Stimulated activated CD8-positive, alpha-beta memory T cell treated with anti-CD3 and anti-CD28 coated beads, Interleukin-7, amount 100 ng/mL, for 1 hour (primary cell): ENCODE measurements at places on chromosomes 5 and 9.

DNA sequence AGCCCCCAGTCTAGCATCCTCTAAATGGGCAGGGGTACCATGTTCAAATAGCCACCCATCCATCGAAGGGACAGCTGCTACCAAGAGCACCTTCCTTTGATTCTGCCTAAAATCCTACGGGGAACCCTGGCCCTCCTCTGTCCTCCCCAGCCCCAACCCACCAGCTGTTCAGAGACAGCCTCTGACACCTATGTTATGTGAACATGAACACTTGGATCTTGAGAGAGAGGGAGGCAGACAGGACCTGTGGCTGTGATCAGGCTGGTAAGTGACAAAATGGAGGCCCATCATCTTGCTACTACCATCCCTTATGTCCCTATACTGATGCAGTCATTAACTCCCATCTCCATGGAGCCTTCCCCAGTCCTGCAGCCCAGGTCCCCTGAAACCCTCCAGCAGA lies 8.2 kb downstream of the SLC23A1 start:
- DNase-seq: no peak

DNA sequence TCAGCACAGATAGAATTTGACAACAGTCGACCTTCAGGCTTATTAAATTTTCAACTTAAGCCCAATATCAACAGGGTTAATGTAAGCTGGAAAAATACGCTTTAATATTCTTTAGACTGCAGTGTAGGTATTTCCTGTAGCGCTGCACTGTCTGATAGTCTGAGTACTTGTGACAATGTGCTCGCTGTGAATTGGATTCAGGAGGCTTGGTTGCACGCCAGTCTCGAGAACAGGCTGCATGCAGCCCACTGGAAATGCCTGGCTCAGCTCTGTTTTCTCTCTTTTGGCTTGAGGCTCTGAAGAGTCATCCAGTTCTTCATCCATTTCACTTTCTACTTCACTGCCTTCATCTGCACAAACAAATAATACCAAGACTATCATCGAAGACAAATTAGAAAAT lies 300.9 kb downstream of the RFX3 start:
- no peak for DNase-seq

GRCh38 chr5:141359790-141360426 lies at the start of gene PCDHGB2:
PCDHGB2 (plus strand) TSS chr5:141359994; CDS start chr5:141360136, 142 bp downstream.
- DNase-seq: no peak

DNA sequence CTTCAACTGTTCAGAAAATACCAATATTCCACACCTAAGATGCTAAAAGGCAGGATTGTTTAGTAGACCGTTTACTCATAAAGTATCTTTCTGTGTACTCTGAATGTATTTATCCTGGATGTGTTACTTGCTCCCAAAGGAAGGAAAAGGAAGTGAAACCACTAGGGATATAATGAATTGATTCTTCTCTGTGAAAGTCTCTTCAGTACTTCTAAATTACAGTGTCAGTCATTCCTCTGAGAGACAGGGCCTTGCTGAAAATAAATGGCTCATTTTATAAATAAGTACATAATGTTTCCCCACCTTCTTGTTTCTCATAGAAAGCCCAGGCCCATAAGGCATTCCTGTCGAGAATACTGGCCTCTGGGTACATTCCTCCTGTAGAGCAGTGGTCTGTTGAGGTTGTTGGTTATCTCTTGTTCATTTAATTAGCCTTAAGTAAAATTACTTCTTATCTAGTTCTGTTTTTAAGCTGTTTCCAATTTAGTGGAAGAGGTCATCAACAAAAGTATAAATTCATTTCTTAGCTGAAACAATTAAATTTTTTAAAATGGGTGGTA lies 1.6 kb downstream of the HAPLN1 start:
- no peak for DNase-seq

DNA sequence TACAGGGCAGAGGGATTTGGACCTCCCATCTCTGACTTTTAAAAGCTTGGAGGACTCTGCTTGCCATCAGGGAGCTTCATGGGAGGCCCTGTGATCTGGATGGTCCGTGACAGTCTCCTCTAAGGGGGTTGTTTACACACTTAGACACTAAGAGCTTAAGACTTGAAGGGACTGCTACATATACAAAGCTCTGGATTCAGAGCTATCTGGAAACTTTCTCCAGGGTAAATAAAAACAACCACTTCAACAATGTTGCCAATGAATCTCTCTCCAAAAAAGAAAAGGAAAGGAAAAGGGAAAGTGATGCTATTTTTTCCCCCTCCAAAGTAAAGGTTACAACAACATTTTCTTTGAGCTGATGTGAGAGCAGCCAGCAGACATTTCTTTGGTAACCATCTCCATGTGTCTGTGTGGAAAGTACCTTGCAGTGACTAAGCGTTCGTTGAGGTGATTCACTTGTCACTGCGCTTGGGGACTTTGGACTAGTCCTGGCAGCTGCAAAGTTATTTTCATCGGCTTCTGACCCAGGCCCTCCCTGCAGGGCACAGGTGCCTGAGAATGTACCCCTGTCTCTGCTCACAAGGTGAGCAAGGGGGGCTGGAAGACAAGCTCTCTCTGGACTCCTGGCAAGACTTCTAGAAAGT lies 262.1 kb upstream of the KLF4 start:
- DNase-seq: no peak

DNA sequence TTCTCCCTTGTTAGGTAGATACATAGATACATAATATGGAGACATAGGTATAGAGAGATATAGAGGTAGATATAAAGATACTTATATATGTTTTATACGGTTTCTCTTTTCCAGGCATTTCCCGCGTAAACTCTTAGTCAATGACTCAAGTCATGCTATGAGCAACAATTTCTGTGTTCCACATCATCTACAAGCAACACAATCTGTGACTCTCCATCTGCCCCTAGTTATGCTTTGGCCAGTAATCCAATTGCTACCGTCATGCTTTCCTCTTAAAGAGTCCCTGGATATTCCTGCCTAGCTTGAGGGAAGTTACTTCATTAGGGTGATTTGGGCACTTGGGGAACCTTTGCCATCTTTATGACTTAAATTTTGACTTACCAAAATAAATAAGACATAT lies 129.0 kb upstream of the ADAMTS16 start:
- no peak for DNase-seq

GRCh38 chr9:133050142-133050541 lies 11.6 kb upstream of the CEL start:
- DNase-seq: no peak

- no peak for DNase-seq
These were observed 138.1 kb downstream of the ATPSCKMT start for GRCh38 chr5:10111571-10111970.

DNA sequence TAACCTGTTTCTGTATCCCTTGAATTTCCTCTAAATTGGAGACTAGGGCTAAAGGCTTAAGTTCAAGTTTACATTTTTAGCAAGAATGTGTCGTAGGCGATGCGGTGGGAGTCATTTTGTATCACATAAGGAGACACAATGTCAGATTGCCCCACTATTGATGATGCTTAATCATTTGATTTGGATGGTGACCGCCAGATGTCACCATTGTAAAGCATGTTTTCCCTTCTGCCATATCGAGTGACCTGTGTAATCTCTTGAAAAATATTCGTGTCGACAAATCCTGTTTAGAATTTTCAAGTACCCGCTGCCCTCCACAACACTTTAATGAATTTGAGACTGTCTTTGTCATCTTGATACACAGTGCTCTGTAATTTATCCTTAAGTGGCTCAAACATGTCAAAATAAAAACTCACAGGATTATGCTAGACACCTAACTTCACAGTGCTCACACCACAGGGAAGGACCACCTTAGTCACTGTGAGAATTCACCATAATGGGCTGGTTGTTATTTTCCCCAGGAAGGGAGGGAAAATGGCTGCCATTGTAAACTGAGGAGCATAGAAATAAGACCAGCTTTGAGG lies 34.5 kb upstream of the SLC46A2 start:
- no peak for DNase-seq

DNA sequence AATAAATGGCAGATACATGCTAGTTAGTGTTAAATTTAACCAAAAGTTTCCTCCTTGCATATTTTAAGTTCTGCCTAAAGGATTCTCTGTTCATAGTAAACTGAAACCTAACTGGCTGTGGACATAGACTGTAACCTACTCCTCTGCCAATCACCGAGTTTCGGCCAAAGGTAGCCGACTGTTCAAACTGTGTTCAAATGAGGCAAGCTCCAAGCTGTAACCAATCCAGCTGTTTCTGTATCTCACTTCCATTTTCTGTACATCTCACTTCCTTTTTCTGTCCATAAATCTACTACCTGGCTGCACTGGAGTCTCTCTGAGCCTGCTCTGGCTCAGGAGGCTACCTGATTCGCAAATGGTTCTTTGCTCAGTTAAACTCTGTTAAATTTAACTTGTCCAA lies 44.1 kb downstream of the KCNV2 start:
- no peak for DNase-seq

GRCh38 chr9:22079873-22080341 lies 70.8 kb upstream of the CDKN2B start:
- no peak for DNase-seq

GRCh38 chr5:103744159-103744558 lies 181.6 kb upstream of the NUDT12 start:
- DNase-seq: no peak

DNA sequence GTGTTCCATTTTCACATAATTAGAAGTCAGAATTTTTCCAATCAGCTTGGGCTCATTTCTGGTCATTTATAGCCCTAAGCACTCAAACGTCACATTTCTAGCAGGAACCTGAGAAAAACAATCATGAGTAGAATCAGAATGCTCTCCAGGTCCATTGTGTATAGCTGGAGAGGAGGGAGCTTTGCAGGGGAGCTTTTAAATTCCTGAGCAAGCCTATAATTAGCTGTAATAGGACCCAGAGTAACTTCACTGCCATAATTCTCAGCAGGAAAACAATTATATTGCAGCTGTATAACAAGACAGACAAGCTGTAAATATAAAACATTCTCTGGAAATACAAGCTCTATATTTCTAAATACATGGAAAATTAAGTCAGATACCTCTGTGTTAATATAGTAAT lies 637.6 kb upstream of the SGCD start:
- DNase-seq: no peak

- no peak for DNase-seq
These were observed 94.2 kb upstream of the MTAP start for GRCh38 chr9:21708260-21708711.

- DNase-seq: no peak
These were observed 52.3 kb downstream of the KIF24 start for GRCh38 chr9:34276772-34277171.

GRCh38 chr5:96726802-96727201 lies 64.6 kb downstream of the CAST start:
- no peak for DNase-seq

DNA sequence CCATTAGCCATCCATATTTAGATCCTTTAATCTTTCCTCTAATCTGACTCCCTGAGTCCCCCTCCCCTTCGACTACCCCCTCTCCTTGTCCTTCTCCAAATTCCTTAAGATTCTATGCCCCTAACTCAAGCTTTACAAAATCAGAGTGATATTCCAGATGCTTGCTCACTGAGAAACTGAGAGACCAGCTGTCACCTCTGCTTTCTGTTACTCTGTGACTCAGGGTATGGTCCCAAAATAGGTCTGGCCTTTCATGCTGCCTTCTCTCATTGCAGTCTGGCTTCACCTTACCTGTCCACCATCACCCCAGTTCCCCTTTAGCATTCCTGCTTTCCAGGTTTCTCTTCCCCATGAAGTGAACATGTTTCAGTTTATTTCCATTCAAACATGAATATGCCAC lies 383.3 kb upstream of the SLC30A5 start:
- DNase-seq: no peak

GRCh38 chr9:92432350-92432749 lies 8.1 kb upstream of the OMD start:
- no peak for DNase-seq

DNA sequence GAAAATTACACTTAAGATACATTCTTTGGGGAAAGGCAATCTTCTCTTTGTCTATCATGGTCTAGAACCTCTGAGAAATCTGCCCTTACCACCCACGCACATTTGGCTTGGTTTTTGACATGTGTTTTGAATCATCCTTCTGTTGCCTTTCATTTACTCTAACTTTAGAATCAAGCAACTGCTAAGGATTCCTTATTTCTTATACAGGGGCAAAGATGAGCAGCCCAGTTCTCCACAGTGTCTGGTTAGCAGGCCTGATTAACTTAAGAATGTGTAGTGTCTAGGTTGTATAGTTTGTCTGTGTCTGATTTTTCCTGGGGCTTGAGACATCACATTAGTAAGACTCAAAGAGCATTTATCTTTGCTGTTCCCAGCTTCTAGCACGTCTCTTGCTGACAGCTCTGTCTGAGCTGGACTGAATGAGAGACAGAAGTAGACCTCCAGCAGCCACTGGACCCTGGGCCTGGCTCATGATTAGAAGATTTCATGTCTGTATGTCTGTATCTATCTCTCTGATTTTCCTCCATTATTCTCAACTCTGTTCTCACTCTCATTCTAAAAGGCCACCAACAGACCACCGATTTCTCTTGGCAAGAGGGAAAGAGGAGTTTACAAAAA lies 31.8 kb upstream of the PCA3 start:
- no peak for DNase-seq

GRCh38 chr5:99191206-99191745 lies 262.5 kb upstream of the CHD1 start:
- no peak for DNase-seq

GRCh38 chr5:54049963-54050362 lies 260.4 kb downstream of the ARL15 start:
- DNase-seq: no peak

DNA sequence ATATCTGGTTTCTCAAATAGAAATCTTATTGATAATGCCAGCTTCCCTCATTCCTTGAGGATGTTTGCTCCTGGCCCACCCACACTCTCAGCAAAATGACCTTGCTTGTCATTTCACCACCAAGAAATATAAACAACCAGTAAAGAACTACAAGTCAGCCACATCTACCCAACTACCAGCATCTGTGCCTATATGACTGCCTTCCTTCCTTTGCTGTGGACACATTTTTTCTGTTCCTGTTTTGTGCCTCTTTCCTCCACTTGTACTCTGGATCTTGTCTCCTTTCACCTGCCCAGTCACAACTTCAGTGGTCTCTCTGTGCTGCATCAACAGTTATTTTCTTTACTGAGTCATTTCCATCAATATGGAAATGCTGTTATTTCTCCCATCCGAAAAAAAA lies 20.3 kb downstream of the KIF2A start:
- DNase-seq: no peak

DNA sequence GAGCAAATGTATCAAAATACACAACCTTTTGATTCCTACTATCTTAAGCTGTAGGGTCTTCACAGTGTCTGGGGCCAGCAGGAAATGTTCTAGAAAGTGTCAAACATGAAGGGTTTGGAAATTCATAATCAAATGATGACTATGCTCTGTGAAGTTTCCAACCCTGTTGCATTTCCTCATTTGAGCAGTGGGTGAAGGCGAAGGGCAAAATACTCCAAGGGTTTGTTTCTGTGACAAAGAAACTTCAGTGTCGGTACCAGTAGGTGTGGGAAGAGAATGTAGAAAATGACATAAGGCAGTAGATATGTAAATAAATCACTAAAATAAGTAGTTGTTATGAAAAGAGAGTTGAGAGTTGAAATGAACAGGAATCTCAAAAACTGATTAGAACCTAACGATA lies 576 bp downstream of the ALDOB start:
- DNase-seq: no peak
